Stimulated activated CD4-positive, alpha-beta T cell treated with anti-CD3 and anti-CD28 coated beads, Interleukin-2, amount 100 ng/mL, for 24 hours (primary cell): ENCODE measurements at places on chromosomes 4 and X.
A peak's percentile ranks its signal among the peaks of the same experiment; 100 is the strongest.

GRCh38 chr4:174279433-174280155 is 3.9 kb downstream of the FBXO8 start:
- DNase-seq, result no peak

- DNase-seq, result no peak
Observed at GRCh38 chr4:11489453-11490083, 60.9 kb upstream of the HS3ST1 start.

GRCh38 chr4:147769386-147769785 is 37.5 kb downstream of the ARHGAP10 start:
- no peak for DNase-seq

GRCh38 chr4:42519803-42520417 is 122.6 kb downstream of the SHISA3 start:
- peak; percentile 59 for DNase-seq

GRCh38 chrX:77347572-77347971 is 99.6 kb upstream of the FGF16 start:
- no peak for DNase-seq

GRCh38 chr4:173211222-173211621 is 42.6 kb downstream of the GALNT7 start:
- DNase-seq, result no peak

DNA sequence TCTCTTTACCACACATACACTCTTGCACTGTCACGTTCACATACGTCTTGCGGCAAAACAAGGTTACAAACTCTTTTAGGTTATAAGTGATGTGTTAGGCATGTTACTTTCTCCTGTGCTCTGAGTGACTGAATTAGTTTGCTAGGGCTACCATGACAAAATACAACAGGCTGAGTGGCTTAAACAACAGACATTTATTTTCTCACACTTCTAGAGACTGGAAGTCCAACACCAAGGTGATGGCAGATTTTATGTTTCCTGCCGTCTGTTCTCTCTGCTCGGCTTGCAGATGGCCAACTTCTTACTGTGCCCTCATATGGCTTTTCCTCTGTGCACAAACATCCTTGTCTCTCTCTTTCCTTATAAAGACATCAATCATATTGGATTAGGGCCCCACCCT is 1224.3 kb upstream of the TENM3 start:
- no peak for DNase-seq
